ENCODE measurements at places on chromosomes 2 and 18.

GRCh38 chr2:23453432-23453831 is 68.5 kb downstream of the KLHL29 start:
- DNase-seq, result no peak

DNA sequence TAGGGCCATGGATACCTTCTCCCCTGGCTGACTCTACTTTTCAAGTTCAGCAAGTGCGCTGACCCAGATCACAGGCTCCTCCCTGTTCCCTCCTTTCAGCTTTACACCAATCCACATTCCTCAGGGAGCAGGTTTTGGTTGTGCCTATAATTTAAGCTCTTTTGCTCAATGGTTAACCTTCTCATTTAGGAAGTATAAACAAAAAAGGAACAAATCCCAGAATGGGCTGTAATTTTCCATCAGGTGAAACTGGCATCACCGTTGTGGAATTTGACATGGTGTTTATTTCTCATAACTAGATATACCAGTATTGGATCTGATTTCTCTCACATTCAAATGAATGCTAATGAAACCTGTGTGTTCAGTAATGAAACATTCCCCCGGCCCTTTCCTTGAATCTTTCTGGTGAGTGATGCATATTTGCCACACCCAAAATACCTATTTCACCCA is 13.6 kb downstream of the STRN start:
- DNase-seq, result no peak

DNA sequence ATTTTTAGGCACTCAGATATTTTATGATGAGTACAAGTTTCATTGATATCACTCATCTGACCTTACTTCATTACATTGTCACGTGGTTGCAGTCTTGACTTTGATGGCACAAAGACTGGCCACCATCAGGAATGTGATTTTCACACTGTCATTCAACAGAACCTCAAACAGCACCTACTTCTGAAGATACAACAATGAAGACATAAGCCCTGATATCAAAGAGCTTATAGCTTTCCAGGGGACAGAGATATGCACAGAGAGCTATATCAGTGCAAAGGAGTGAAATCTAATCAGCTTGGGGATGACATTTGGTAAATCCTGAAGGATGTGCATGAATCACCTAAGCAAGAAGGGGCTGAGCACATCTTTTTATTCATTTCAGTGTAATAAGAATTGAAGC is 72.3 kb downstream of the MEP1B start:
- DNase-seq, result no peak

DNA sequence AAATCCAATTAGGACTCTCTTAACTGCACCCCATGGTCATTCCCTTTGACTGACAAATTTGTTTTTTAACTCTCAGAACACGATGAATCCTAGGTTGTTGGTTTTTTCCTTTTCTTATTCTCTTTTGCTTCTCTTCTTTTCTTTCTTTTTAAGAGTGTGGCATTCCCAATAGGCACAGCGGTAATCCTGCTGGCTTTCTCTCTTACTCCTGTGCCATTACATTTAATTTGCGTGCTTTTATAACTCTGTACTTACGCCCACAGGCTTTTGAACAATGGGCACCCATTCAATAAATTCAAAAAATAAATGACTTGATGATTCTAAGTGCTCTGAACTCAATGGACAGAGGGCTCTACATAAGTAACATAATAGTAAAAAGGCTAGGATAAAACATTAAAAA is 189.0 kb upstream of the SMAD7 start:
- DNase-seq, result no peak

DNA sequence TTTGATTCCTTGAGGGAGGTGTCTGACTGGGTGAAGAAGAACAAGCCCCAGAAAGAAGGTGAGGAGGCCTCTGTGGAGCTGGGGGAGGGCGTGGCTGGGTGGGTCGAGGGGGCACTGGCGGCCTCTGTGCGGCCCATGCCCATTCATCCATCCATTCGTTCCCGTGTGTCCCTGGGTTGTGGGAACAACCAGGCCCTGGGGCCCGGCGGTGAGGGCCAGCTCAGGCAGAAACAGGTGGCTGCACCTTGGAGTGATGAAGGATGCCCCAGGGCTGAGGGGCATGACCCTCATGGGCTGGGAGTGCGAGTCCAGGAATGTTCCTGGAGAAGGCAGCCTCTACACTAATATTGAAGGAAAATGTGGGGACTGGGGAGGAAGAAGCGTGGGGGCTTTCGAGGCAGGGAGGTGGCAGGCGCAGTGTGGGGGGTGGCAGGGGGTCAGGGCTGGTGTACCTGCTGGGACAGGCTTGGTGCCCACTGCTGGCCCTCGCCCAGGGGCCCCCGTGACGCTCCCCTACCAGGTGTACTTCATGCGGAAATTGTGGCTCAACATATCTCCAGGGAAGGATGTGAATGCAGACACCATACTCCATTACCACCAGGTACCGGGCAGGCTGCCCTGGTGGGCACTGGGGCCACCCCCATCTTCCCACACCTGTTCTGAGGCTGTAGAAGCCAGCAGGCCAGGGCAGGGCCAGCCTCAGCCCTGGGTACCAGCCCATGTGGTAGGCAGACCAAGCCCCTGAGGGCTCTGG is 11.2 kb upstream of the GPR17 start:
- DNase-seq, result no peak

DNA sequence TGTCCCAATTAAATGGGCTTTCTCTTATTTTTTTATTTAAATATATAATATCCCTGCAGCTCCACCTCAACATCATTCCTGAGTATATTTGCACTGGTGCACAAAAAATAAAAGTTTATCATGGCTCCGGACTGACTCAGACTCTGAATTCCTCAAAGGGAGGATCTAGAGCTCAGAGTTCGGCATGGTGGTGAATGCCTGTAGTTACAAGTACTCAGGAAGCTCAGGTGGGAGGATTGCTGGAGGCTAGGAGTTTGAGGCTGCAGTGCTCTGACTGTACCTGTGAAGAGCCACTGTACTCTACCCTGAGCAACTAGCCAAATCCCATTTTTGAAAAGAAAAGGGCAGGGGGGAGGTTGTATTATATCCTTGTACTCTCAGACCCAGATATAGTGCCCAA is 52.8 kb upstream of the NRXN1 start:
- DNase-seq, result no peak

GRCh38 chr18:70870292-70870691 is 581.4 kb downstream of the SOCS6 start:
- no peak for DNase-seq

DNA sequence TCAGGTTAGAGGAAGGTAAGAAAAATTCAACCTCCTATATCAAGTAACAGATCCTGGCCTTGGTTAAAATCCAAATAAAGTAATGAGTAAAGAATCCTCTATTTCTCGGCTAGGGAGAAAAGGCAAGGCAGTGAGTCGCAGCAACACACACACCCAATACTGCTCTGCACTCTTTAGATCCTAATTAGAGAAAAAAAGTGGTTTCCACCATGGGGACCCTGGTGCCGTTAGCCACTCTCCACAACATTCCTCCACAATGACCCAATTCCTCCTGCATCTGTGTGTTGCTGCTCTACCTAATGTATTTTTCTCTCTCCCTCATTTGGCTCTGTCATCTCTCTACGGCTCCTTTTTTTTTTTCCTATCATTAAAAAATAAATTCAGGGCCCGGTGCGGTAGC is 462.7 kb downstream of the METTL4 start:
- DNase-seq, result no peak

GRCh38 chr2:75627902-75628504 is 18.6 kb upstream of the MRPL19 start:
- DNase-seq, result peak; percentile 36

- DNase-seq, result no peak
Observed at GRCh38 chr2:105754011-105754410, 9.3 kb downstream of the NCK2 start.

- no peak for DNase-seq
Observed at GRCh38 chr2:95024371-95024770, 1.1 kb upstream of the MAL start.

GRCh38 chr2:49278561-49278960 is 124.2 kb upstream of the FSHR start:
- DNase-seq, result no peak

Measured in NCI-H446 treated with DMSO at 0.1 percent for 48 hours (cell line).